Kidney (tissue), 22 donors: ENCODE measurements at places on chromosomes 6 and 20. TPM values are rescaled to one million over a fixed set of nuclear protein-coding genes. Genes with fewer than 3 reads are reported as not detected.
A peak's percentile ranks its signal among the peaks of the same experiment; 100 is the strongest.

DNA sequence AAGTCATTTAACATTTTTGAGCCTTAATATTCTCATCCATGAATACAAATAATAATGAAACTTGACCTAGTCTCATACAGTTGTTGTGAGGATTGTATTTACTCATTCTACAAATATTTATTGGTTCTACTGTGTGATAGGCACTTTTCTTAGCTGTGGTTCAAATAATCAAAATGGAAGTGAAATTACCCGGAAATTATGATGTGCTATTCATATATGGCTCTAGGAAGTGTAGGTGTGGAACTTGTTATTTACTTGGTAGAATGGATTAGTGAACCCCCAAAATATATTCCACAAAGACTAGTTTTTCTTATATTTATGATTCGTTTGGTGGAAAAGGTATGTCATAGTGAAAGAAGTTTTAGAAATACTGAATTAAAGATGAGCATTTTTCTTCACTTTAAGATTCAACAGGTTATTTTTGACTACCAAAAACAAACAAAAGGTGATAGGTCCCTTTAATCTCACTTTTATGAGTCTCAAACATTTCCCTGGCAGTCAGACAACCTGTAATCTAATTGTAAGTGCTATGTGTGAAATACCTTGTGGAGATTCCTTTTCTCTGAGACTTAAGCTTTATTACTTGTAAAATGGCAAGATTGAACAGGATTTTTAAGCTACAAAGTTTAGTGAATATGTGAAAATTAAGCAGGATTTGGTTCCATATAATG, 77.8 kb downstream of the STXBP5 start:
- no peak for DNase-seq

DNA sequence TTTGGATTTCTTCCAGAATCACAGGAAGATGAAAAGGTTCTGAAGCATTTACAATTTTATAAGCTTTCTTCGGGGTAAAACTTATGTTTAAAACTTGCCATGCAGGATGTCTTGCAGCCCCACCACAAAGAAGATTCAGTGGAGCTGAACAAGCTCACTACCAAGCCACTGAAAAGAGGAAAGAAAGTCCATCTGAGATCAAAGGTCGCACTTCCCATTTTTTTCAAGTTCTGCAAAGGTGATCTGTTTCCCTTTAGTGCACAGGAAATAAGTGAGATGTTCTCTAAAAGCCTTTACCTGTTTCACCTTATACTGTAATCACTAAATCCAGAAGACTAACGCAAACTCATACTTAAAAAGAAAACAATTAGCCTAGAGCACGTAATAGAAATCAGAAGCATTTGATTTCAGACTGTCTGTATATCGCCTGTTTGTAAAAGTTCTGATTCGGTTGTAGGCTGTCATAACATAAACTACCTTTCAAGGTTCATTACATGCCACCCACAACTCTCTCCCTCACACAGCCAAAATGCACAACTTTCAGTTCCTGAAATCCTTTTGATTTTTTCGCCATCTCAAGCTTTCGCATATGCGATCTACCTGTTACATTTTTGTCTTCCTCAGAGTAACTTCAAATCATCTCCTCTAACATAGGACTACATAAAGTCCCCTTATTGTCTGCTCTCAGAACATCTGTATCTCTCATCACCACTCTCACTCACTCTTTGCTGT, 1.8 kb downstream of the ECHDC1 start:
- DNase-seq, result no peak

GRCh38 chr20:15026759-15027158, 689.3 kb upstream of the FLRT3 start:
- DNase-seq, result no peak

DNA sequence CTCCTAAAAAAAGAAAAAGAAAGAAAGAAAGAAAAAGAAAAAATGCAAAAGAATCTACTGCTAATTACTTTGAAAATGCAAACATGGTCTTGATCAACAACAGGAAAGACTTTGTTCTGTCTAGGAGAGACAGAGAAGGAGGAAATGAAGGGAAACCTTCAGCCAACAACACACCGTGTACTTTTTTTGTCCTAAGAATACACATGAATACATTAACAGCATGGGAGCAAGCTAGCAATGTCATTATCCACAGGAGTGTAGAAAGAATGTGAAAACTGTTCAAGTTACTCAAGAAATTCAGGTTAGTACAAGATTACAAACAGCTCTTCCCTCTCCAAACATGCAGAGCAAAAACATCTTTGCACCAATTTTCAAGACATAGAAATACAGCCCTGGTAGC, 326.3 kb downstream of the UBE3D start:
- DNase-seq, result no peak

The RBBP8NL gene
- 1.5 TPM for polyA plus RNA-seq

DNA sequence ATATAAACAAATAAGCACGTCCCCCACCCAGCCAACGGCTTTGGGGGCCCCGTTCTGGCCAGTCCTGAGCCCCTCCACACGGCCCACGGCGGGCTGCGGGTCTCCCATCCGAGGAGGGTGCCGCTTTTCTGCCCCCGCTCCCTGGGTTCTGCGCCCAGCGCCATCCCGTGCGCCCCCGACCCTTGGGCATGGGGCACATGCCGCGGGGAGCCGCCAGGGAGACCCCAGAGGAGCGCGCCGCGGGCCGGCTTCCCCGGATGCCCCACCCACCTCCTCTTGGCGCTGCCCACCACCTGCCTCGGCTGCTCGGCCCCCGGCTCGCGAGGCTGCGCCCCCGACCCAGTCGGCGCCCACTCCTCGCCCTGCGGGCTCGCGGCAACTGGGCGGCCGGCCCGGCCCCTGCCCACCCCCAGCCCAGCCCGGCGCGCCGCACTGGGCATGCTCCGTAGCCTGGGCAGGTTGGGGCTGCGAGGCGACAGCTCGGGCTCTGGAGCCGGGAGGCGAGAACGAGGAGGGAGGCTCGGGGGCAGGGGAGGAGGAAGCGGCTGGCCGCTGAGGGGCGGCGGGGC, 570 bp upstream of the PLCB4 start:
- DNase-seq, result peak; percentile 78

DNA sequence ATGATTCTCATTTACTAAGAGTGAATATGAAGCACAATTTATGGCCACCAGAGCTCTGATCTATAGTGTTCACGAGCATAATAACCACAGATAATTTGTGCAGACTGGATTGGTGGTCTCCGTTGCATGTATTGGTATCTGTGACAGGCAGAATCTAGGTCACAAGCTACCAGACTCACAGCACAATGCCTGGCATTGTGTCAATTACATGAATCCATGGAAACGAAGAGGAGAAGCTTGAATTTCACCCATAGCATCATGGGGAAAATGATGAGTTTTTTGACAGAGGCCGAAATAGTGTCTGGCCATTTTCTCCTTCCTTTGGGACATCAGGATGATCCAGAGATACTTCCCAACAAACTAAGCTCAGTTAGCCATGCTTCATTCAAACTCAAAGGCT, 52.3 kb upstream of the TMEM170B start:
- no peak for DNase-seq

DNA sequence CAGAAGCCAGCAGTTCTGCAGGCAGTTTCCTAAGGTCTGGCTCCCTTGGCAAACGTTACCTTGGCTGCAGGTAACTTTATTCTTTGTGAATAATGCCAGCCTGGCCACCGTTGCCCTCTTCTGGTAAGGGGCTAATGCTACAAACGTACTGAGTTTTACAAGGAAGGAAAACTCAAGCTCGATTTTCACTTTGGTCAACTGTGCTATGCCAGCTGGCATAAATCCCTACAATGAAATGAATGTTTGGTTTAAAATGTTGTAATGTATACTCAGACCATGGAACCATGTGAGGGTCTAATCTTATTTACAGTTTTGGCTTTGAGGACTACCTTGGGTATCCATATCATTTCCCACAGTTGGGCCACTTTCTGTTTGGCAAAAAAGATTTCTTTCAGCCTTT, 101.4 kb downstream of the SLX4IP start:
- no peak for DNase-seq

The SGK2 gene
- polyA plus RNA-seq, result 95.1 TPM

GRCh38 chr6:118774581-118774980, 119.4 kb upstream of the ASF1A start:
- DNase-seq, result no peak
